ENCODE measurements at places on chromosomes 2 and 18.

- no peak for DNase-seq
These were observed 8.4 kb downstream of the MYOM1 start for GRCh38 chr18:3211236-3211992.

DNA sequence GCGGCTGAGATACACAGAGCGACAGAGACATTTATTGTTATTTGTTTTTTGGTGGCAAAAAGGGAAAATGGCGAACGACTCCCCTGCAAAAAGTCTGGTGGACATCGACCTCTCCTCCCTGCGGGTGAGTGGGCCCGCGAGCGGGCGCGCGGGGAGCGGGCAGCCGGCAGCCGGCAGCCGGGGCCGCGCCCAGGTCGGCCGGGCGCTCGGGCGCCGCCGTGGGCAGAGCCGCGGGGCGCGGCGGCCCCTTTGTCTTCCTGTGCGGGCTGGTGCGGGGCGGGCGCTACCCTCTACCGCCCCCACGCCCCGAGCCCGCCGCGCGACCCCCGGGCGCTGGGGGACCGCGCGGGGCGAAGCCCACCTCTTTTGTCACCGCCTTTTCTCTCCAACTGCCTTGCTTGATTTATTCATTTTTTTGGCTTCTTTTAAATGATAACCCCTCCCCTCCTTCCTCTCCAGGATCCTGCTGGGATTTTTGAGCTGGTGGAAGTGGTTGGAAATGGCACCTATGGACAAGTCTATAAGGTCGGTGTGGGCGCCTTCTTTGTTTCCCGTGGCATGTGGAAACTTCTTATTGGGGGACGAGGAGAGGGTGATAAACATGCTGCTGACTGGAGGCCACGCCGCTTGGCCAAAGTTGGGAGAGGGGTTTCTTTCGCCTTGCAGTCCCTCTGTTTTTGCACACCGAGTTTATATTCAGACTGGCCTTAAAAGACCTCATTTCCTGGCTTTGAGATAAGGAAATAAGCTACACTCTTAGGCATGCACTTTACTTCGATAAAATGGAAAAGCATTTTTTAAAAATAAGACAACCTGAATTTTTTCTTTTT is 722 bp downstream of the MAP4K4 start:
- no peak for DNase-seq

DNA sequence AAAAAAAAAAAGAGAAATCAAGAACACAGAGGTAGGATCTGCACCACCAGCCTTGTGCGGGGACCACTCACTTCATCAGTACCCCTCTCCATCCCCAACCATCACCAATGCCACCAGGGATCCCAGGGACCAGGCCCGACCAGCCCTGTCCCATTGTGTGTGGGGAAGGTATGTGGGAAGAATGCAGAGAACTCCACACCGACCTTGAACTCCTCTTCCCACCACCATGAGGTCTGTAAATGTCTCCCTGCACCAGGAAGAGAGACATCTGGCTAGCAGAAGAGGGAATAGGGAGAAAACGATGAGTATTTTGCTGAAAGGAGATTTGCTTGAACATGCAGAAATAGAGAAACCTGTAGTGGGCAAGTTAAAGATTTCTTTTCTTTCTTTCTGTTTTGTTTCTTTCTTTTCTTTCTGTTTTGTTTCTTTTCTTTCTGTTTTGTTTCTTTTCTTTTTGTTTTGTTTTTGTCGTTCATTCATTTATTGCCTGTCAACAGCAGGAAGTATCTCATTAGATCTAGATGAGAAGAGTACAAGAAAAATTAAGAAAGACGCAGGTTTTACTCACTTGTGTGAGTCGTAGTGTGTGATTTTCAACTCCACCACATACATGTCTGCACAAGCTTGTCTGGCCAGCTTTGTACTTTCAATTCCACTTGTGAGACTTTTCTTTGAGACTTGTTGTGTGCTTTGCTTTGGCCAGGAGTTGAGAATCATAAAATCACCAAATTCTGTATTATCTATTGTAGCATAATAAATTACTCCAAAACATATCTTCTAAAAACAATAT is 179.8 kb upstream of the HAAO start:
- DNase-seq = no peak

GRCh38 chr2:8426550-8426949 is 255.3 kb upstream of the ID2 start:
- no peak for DNase-seq

GRCh38 chr2:138123741-138124140 is 159.5 kb downstream of the HNMT start:
- no peak for DNase-seq

DNA sequence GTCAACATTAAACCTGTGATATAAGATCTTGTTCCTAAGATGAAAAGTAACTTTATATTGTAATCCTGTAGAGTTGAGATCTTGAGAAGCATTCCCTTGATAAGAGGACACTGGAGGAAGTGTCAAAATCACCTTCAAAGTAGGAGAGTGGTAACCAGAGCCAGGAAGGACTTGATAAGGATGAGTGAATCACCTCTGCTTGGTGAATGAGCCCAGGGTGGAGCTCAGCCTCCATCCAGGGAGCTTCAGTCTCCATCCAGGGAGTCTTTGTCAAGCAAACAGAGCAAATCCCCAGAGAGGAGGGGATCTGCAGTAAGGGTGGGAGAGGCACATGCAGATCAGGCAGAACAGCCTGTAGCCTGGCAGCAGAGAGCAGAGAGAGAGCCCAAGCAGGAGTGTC is 167.1 kb upstream of the SIX2 start:
- no peak for DNase-seq

- DNase-seq = no peak
These were observed 159.2 kb downstream of the BCL2 start for GRCh38 chr18:63160172-63160995.

Data from NCI-H187 (cell line).